ENCODE measurements at places on chromosomes 7 and 10.

GRCh38 chr7:77537136-77537777 is at the start of gene PTPN12:
PTPN12 (plus strand) TSS chr7:77537295; CDS start chr7:77537547, 252 bp downstream.
- DNase-seq = no peak

GRCh38 chr10:62233356-62234076 is 35.1 kb downstream of the RTKN2 start:
- no peak for DNase-seq

DNA sequence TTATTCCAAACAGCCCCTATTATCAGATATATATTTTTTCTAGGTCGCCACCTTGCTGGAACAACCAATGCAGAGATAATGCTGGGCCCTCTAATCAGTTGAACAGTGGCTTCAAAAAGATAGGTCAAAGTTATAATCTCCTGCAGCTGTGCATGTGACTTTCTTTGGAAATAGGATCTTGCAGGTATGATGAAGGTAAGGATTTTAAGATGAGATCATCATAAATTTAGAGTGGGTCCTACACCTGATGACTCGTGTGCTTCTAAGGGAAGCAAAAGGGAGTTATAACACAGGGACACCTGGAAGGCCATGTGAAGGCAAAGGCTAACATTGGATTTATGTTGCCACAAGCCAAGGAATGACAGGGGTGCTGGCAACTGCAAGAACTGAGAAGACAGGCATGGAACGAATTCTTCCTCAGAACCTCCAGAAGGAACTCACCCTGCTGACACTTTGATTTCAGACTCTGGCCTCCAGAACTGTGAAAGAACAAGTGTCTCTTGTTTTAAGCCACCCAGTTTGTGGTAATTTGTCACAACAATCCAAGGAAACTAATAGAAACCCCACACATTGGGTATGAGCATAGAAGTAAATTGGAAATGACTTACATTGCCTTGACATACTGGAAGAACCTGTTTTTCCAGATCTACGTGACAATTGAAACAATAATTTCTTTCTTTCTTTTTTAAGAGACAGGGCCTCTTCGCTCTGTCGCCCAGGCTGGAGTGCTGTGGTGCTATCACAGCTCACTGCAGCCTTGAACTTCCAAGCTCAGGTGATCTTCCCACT is 34.4 kb downstream of the CCDC71L start:
- DNase-seq = no peak

GRCh38 chr7:30598121-30598876 is 3.6 kb downstream of the GARS1 start:
- no peak for DNase-seq

GRCh38 chr10:9781666-9782065 is 1236.0 kb upstream of the CELF2 start:
- no peak for DNase-seq

- no peak for DNase-seq
Measured at GRCh38 chr10:110502072-110502845, 4.6 kb downstream of the DUSP5 start.

GRCh38 chr7:99784007-99784406 is at the start of gene CYP3A4:
CYP3A4 (minus strand) TSS chr7:99784184; CDS start chr7:99784081, 103 bp downstream.
- no peak for DNase-seq

DNA sequence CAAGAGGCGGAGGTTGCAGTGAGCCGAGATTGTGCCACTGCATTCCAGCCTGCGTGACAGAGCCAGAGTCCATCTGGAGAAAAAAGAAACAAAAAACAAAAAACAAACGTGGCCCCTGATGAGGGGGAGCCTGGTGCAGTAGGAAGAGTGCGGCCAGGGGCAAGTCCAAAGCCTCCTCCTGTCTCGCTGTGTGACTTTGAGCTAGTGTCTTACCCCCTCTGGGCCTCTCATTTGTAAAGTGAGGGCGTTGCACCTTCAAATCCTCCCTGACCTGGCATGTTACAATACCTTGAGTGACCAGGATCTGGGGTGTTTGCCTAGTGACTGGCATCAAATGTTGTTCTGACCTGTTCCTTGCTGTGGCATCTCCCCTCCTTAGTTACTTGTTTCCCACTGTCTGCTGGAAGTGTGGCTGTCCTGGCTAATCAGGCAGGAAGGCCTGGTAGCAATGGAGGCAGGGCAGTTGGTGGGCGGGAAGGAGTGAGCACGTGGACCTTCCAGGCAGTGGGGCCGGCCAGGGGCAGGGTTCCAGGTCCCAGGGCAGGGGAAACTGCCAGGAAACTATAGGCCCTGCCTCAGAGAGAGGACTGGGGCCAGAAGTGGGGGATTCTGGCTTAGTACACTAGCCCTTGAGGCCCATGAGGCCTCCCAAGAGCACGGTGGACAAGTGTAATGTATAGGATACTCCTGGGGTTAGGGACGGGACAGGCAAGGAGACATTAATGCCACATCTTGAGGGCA is 24.5 kb upstream of the GOLGA7B start:
- DNase-seq = no peak

DNA sequence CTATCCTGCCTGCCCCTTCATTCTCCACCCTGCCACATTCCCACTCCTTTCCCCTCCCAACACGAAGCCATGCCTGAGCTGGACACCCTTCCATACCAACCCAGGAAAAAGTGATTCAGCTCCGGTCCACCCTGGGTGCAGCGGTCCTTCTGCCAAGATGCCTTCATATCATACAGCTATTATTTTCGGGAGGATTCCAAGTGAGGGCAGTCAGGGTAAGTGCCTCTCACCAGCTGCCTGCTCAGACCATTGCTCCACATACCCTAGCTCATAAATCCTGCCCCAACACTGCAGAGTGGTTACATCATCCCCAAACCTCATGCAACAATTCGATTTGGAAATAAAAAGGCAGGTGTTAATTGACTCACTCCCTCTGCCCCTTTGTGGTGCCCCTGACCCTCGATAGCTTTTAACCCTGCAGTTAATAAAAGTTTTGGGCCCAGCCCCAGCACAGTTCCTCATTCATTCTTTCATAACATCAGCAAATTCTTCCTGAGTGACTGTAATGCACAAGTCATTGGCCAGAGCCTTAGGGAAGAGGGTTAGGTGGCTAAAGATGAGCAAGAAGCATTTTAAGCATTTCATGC is 42.6 kb downstream of the ZNF503 start:
- DNase-seq = no peak

- no peak for DNase-seq
Measured at GRCh38 chr7:99699946-99700345, 20.1 kb upstream of the CYP3A5 start.

DNA sequence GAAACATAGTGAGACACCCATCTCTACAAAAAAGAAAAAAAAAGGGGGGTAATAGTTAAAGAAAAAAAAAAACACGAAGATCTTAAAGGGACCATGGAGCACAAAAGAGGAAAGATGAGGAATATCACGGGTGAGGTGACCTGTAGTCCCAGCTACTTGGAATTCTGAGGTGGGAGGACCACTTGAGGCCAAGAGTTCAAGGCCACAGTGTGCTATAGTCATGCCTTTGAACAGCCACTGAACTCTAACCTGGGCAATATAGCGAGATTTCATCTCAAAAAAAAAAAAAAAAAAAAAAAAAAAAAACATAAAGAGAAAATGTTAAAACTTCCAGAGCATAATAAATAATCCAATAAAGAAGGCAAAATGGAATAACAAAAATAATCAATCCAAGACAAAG is 23.6 kb downstream of the AKR1D1 start:
- DNase-seq = no peak

GRCh38 chr7:35645691-35646090 is 49.2 kb downstream of the HERPUD2 start:
- DNase-seq = no peak

DNA sequence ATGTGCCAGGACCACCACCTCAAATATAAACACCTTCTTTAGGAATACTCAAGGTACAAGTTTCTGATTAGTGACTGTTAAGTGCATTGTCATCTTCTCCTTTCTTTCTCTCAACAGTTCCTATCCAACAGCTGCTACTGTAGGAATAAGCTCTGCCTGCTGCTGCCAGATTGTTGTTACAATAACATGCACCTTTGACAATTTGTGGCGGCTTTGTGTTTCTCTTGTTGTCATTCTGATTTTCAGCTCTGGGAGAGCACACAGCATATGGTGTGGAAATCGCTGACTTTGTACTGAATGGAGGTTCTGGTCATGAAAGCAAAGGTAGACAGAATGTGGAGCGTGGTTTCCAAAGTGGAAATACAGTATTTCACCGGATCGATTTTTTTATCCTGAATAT is 182.8 kb downstream of the SEC23IP start:
- no peak for DNase-seq

GRCh38 chr10:57262892-57263291 is 901.8 kb upstream of the ZWINT start:
- no peak for DNase-seq

- no peak for DNase-seq
Measured at GRCh38 chr10:22704942-22705341, 9.4 kb downstream of the PIP4K2A start.

DNA sequence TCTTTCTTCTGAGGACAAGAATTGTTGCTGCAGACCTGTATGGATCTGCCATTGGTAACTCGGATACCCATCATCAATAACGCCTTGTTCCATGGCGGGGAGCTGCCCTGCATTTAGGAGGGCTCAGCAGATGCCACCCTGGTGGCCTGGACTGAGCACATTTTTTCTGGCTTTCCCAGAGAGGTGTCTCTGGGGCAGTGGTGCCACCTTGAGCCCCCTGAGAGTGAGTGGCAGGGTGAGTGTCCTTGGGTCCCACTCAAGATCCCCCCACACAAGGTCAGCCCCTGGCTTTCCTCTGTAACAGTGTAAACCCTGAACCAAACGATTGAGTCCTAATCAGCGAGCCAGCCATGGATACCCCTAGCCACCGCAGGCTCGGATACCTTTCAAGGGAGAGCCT is 258.6 kb downstream of the GLRX3 start:
- no peak for DNase-seq
